Activated T-helper 1 cell treated with anti-CD3 and anti-CD28 coated beads, Interleukin-2, amount 50 U/mL, for 16 hours (primary cell): ENCODE measurements at places on chromosomes 16 and 17.

DNA sequence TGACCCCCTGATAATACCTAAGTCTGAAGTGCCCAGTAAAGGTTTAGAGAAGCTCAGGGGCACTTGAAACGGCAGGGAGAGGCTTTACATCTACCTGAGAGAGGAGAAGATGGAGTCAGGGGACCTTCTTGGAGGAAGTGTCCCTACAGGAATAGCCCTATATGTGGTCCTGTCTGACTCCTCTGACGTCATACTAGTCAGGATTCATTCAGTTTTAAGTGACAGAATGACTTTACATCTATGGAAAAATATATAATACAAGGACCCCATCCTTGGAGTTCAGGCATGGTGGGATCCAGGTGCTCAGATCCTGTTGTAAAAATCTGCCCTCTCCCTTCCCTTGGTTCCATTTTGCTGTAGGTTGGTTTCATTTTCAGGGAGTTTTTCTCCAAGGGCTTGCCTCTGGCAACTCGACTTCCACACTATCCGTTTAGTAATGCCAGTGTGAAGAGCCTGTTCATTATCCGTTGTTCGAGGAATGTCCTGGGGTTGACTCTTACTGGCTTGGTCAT, 205.6 kb downstream of the IRF8 start:
- no peak for DNase-seq

DNA sequence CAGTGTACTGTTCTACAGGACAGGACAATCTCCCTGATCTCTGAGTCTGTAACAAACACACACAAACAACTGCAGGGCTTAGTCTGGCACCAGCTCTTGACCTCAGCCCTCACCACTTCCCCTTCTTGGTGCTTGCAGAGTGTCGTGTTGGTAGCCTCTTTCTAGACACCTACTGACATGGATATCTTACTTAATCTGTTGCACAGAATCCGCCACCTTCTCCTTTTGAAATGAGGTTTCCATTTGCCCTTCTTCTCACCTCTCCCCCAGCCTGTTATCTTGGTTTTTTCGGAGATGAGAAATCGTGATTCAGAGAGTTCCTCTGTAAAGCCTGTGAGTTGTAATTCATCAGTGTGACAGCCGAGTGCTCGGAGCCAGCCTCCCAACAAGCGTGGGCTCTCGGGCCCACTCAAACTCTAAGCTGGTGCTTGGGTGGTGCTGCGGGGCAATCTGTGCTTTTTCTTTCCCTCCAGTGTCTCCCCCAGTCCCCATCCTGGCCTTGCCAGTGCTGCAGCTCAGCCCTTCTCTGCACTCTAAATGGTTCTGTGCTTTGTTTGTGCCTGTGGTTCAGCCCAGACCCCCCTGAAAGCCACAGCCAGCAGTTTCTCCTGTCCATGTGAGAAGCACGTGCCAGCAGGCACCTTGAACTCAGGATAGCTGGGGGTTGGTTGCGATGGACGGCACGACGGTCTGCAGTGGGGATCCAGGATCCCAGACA, 28.1 kb downstream of the KIAA0513 start:
- DNase-seq: peak; percentile 20

GRCh38 chr17:40309949-40310510, 1.1 kb downstream of the RARA start:
- DNase-seq: no peak

DNA sequence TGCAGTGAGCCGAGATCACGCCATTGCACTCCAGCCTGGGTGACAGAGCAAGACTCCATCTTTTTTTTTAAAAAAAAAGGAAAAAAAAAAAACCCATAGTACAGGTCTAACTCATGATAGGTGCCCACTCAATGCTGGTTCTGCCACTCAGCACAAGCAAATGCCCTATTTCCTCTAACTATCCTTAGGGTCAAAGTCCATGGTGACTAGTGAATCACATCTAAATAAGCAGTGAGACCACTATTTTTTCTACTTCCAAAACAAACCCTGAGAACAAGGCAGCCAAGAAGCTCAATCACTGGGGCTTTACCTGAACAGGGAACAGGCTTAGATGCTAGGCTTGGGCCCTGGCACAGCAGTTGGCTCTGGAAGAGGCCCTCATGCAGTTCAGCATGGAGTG, 3.4 kb downstream of the BLTP2 start:
- no peak for DNase-seq

- DNase-seq: no peak
Observed at GRCh38 chr17:81012574-81013447, 21.2 kb downstream of the CHMP6 start.

DNA sequence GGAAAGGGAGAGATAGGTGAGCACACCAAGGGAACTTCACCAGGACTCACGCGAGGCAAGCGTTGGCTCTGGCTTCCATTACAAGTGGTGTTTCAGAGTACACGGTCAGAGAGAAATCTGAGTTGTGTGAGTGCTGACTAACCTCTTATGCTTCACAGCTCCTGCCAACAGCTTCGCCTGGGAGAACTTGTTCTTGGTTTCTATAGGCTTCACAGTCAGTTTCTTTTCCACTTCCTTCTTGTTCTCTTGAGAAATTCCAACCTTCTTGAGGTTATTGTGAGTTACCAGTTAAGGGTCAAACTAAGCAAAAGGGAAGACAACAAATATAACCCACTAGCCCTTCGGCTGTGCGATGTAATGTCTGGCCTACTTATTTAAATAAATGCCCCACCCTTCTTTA, 18.9 kb downstream of the PSME3IP1 start:
- no peak for DNase-seq

- DNase-seq: no peak
Observed at GRCh38 chr16:23209606-23210005, 27.1 kb downstream of the SCNN1G start.

DNA sequence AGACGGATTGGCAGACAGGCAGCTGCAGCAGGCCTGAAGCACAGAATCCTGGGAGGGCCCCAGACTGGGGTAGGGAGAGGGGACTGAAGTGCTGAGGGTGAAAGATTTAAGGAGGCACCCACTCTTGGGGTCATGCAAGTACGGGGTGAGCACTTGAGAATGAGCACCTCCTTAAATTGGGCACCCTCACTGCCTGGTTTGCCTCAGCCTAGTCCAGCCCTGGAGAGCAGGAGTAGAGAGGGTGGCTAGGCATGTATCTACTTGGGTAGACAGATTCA, 154.1 kb upstream of the CDC42EP4 start:
- no peak for DNase-seq
